ENCODE measurements at places on chromosomes 16 and 17. TPM values are rescaled to one million over a fixed set of nuclear protein-coding genes. Genes with fewer than 3 reads are reported as not detected.

PITPNM3 gene
- total RNA-seq = 0.92 TPM

PRAC1 gene
- total RNA-seq = 8.2 TPM

SPATA22 gene
- not detected for total RNA-seq

CACNA1H gene
- total RNA-seq = 21.8 TPM

DNA sequence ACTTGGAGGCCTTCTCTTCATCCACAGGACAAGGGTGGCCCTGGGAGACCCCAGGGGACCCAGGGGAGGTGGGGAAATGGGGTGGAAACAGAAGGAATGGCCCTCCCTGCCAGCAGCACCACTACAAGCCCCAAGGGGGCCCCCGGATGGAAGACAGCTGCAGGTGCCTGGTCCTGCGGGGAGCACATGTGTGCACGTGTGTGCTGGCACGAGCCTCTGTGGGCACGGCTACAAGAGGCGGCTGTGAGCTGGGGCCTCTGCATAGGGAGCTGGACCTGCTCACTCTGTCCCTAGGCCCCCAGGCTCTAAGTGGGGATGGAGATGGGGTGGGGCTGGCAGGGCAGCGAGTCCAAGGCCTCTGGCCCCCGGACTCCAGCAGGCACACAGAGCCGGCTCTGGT, 13.2 kb upstream of the AATK start:
- no peak for DNase-seq

GRCh38 chr17:49739641-49740271, 24.2 kb downstream of the FAM117A start:
- peak; percentile 63 for DNase-seq

DNA sequence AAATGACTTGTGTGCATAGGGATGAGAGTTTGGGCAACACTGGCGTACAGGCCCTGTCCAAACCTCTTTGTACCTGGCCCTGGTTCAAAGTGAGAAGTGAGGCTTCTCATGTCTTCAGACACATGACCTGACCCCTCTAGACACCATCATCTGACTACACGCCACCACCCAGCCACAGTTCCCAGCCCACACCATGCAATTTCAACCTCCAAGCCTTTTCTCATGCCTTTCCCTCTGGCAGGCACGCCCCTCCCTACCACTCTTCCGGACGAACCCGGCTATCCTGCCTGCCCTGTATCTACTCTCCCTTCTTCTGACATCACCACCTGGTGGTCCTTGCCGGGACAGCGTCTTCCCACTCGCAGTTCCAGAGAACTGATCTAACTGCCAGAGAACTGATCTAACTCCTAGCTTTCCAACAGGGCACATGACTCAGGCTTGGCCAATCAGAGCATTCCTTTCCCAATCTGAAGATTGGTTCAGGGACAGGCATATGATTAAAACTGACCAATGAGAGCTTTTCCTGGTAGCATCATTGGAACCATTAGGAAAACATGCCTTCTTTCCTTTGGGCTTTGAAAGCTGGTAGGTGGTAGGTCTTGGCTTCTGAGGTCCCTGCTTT, 27.1 kb upstream of the IL21R start:
- peak; percentile 53 for DNase-seq

GRCh38 chr17:75881678-75882454, 3.5 kb upstream of the TRIM47 start:
- no peak for DNase-seq

All from G401 (cell line).